Activated T-cell treated with anti-CD3 and anti-CD28 coated beads for 4 hours (primary cell): ENCODE measurements at places on chromosomes 12 and 14.

- DNase-seq = no peak
Measured at GRCh38 chr12:127987199-127987901, 279.6 kb upstream of the TMEM132C start.

- DNase-seq = no peak
Measured at GRCh38 chr12:88299567-88300101, 157.5 kb downstream of the TMTC3 start.

- no peak for DNase-seq
Measured at GRCh38 chr14:23062002-23062401, 4.7 kb upstream of the CDH24 start.

GRCh38 chr14:100069161-100069800, 4.1 kb downstream of the EVL start:
- DNase-seq = no peak

DNA sequence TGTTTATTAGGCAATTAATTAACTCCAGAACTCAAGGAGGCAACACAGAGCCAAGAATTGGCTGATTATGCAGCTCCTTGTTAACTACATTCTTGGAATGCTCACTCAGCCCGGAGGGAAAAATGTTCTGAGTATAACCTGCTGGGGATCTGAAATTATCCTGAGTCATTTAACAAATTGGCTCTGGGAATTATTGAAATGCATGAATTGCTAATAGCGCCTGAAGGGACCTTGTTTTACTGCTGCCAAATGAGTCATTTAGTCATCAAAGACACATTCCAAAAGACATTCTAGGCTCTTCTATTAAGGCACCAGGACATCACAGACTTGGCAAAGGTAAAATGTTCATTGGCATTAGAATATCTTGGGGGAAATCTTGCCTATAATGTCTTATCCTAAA, 13.0 kb downstream of the TMEM52B start:
- no peak for DNase-seq
